Breast epithelium (tissue), 4 donors: ENCODE measurements at places on chromosomes 2 and 18. TPM values are rescaled to one million over a fixed set of nuclear protein-coding genes. Genes with fewer than 3 reads are reported as not detected.
A peak's percentile ranks its signal among the peaks of the same experiment; 100 is the strongest.

LOXHD1 gene
- 0.59 TPM for total RNA-seq

DNA sequence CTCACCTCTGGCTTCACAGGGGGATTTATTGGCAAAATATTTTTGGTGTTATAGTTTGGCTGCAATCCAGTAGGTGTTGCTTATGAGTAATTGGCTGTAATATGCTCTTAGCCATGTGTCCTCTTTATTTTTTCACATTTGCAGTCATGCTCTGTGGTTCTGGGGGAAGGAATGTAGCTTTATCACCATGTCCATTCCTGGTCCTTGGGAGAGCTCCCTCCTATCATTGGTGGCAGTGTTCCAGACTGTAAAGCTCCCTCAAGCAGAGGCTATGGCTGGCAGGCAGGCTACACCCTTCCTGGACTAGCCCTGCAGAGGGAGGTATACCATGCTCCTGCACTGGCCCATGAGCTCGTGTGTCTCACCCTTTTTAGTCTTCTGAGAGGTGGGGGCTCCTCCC lies 120.0 kb upstream of the FSIP2 start:
- no peak for DNase-seq

MTIF2 gene
- total RNA-seq, result 25.3 TPM

DNA sequence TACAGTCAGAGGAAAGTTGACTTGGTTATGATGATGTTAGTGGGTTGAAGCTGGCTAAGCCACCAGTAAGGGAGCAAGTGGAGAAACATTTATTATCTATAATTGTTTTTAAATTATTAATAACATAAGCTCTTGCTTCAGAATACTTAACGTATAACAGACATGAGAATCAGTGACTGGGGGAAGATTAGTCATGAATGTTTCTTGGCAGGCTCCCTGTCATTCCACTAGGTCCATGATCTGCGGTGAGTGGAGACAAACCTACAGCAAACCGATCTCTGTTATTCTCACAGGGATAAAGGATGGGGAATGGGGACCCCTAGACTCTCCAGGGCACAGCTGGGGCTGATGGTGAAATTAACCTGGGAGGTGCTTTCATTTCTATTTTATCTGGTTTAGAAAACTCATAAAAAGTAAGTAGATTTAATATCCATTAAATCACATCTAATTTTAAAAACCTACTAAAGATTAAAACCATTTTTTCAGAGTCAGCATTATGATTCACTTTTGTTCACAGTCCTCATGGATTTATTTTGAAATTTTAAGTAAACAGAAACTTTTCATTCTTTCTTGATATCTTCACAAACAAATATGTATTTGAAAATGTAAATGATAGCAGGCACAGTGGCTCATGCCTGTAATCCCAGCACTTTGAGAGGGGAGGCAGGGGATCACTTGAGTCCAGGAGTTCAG lies 420.3 kb downstream of the PTPRM start:
- no peak for DNase-seq

GRCh38 chr2:111194835-111195621 lies 74.3 kb downstream of the BCL2L11 start:
- DNase-seq, result no peak

DNA sequence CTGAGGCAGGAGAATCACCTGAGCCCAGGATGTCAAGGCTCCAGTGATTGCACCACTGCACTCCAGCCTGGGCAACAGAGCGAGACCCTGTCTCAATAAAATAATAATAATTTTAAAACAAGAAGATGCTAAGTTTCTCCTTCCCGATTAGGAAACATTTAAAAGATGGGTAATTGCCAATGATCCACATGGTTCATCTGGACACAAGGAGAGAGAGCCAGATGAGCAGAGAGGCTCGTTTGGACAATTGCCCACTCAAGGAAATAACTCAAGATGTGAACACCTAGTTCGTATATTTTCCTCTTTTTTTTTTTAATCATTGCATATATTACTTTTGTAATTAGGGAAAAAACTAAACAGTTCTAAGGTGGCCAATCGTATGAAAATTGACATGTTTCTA lies 3.6 kb upstream of the ACTG2 start:
- DNase-seq, result no peak

- DNase-seq, result no peak
Measured at GRCh38 chr2:235011929-235012631, 60.3 kb downstream of the SH3BP4 start.

DNA sequence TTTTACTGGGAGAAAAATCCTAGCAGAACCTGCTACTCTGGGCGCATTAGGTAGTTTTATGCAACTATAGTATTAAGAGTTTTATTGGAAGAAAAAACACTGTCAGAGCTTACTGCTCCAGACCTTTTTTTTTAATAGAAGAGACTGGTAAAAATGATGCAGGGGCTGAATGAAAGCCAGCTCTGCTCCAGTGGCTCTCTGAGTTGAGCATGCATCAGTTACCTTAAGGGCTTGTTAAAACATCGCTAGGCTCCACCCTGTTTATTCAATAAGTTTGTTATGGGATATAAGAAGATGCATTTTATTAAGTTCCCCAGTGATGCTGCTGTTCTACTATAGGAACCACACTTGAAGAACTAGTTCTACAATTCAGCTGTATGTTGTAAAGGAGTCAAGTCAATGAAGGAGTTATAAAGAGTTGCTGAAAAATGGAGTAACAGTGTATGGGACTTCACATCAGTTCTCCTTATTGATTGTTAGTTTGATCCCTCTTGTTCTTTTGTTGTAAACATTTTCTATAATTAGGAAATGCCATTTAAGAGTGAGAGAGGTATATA lies 13.2 kb downstream of the SNRPG start:
- DNase-seq, result no peak

GAL3ST2 gene
- 2.6 TPM for total RNA-seq

CD8A gene
- total RNA-seq, result 0.96 TPM

DNA sequence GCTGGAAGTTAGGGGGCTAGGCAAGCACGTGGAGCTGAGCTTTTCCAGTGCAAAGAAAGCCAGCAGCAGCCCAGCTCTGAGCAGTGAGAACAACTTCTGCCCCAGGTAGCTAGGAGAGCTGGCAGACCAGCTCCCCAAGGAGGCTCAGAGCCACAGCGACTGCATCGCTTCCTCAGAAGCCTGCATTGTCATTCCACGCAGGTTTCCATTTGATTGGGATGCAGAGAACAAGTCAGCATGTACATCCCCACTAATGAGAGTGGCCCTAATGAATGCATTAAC lies 45.1 kb downstream of the C1QL2 start:
- no peak for DNase-seq

SPIRE1 gene
- total RNA-seq, result 24.3 TPM

DNA sequence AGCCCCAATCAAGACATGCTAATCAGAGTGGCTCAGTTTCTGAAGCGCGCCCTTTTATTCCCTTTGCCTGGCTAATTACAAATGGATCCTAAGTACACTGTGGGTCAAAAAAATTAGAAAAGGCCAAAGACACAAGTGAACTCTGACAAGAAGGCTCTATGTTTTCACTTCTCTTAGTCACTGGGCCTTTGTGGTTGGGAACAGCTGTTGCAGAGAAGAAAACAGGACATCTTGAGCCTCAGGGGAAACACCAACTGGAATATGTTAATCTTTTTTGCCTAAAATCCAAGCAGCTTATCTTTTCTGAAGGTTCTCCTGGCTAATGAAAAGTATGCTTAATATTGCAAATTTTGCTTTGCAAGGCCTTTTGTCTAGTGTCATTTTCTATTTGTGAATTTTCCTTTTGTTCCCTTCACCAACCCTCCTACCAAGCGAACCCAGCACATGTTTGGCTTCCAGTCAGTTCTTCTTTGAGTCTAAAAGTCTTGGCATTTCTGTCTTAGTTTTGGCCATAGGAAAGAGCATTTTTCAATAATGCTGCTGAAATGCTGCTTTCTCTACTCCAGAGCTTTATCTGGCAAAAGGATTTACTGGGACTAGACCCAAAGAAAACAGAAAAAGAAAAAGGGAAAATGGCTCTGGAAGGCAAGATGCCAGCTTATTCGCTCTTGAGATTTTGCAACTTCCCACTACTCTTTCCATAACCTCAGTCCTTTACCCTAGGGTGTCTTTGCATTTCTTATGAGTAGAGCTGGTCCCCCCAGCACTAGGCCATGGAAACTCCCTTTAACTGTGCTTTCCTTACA lies 440.2 kb upstream of the ST6GAL2 start:
- DNase-seq, result peak; percentile 20
